Neural crest cell (in vitro differentiated cells): ENCODE measurements at places on chromosomes 13 and 19.

- DNase-seq, result no peak
Observed at GRCh38 chr13:100890645-100891044, 216.1 kb upstream of the TMTC4 start.

DNA sequence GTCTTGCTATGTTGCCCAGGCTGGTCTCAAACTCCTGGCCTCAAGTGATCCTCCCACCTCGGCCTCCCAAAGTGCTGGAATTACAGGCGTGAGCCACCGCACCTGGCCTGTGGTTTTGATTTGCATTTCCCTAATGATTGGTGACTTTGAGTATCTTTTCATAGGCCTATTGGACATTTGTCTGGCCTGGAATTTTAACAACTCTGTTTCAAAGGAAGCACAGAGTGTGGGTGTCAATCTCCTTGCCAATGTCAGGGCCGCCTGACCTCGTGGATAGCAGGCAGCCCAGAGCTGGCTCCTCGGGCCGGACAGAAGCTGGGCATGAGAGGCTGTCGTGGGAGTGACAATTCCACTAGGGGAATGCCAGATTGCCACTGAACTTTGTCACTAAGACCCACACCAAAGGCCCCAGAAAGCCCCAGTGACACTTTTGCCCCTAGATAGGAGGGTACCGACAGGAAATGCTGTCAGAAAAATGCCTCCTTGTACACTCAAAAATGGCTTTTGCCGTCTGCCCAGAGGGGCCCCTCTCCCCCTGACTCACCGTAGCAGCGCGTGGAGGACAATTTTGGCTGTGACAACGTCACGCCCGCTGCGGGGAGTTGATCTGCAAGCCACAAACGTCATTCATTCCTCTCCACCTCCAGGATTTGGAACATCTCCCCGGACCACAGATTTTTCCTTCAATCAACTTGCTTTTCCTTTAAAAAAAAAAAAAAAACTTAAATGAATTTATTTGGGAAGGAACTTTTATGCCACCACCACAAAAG lies 11.7 kb upstream of the ADGRE5 start:
- DNase-seq, result no peak

DNA sequence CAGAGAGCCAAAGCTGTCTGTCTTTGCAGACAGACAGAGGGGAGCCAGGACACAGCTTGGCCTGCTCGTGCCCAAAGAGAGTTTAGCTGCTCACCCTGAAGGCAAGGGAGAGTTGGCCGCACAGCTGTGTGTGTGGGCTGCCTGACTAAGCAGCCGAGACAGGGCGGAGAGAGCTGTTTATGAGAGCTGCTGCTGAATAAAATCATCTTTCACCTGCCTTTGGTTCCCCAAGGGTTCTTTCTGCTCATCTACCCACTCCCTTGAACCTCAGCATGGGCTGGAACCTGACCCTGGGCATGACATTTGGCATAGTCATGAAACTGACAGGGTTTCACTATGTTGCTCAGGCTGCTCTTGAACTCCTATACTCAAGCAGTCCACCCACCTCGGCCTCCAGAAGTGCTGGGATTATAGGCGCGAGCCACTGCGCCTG lies 98.2 kb downstream of the RBM26 start:
- DNase-seq, result no peak

GRCh38 chr13:111011899-111012298 lies 97.0 kb upstream of the ANKRD10 start:
- DNase-seq, result no peak

DNA sequence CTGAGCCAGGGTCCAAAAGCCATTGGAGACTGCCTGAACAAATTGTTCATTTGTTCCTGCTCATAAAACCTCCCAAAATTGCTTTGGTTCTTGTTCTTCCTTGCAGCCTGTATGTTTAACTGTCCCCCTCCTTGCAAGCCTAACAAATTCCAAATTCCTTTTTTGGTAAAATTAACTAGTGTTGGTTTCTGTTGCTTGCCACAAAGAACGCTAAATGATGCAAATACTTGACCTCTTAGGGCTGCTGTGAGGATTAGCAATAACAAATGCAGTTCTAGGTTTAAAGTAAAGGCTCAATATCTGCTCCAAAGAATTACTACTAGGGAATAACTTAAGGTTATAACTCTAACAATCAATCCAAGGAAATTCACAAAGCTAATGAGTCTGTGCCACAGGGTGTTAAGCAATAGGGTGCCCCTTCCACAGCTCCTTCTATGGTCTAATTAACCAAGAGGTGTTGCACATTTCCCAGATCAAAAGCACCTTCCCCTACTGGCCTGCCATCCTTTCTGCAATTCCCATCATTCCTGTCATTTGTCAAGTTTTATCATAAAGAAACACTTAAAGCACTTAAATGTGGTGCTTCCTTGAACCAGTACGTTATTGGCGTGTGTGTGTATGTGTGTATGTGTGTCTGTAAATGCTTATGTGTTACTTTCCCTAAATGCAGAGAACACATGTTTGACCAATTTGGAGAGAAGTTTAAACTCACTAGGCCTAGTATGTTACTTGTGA lies 110.2 kb downstream of the RAP2A start:
- no peak for DNase-seq

- DNase-seq, result peak; percentile 98
Observed at GRCh38 chr19:53867225-53868090, at the start of gene MYADM. TSS of gene MYADM (plus strand) at chr19:53867883. CDS start at chr19:53873530, 5,647 bp downstream.

DNA sequence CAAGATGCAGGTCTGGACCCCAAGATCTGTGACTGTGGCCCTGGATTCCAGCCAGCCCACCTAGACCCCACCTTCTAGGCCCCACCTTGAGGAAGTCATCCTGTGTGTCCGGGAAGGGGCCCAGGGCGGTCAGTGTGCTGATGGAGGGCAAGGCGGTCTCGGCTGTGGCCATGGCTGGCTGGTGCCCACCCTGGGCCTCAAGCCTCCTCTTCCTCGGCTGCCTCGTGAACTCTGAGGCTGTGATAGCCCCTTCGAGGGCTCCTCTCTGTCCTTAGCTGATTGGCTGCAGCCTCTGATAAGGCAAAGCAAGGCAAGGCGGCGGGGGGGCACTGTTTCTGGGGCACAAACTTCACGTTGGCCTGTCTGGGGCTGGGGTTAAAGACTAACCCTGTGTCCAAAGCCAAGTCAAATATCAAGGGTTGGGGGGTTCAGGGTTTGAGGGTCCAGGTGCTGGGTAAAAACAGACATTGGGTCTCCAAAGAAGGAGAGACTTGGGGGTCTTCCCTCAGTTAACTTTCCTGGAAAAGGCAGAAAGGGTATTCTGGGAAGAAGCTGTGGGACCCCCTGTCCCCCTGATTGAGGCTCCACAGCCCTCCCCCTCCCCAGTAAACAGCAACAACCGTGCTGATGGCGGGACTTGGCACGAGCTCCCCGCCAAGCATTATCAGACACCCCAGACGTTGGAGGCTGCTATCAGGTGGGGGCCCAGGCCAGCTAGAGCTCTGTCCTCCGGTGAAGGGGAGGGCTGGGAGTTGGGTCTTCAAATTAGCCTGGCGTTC lies at the start of gene KLF1:
KLF1 (minus strand) TSS at position 233 of the 779 bp plus-strand sequence; CDS start at position 172, 61 bp downstream.
- DNase-seq, result no peak

- no peak for DNase-seq
Observed at GRCh38 chr13:38657191-38657590, 29.7 kb upstream of the FREM2 start.

DNA sequence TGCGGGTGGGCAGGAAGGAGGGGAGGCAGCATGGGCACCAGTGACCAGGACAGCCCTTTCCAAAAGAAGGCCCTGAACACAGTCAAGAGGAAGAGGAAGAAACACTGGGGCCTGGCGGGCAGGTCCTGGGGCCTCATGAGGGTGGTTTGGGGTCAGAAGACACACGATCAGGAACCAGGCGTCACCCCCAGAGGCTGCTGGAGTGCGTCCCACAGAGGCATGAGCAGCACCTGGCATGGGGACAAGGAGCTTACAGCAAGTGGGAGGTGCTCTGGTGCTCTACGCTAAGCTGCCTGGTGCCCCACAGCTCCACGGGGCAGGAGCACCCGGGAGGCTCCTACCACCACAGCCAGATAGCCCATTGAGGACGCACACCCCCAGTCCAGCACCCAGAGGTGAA lies 20.0 kb downstream of the ELL start:
- no peak for DNase-seq

GRCh38 chr13:102145750-102146149 lies 256.1 kb downstream of the FGF14 start:
- DNase-seq, result no peak

GRCh38 chr13:113405481-113406300 lies 41.8 kb upstream of the GRTP1 start:
- DNase-seq, result no peak

DNA sequence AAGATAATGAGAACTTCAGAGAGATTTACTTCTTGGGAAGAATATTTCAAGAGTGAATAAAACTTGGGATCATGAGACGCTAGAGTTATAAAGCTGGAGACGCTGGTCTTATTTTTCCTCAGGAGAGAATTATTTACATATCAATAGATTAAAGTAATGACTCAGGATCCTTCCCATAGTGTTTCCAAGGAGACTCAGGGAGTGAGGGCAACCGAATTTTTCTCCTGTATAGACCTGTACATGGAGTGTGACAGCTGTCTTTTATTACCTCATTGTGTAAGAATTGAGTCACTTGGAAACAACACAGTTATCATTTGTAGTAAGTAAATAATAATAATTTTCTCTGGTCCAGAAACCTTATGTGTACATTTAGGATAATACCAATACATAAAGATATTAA lies 1905.5 kb downstream of the OLFM4 start:
- no peak for DNase-seq

DNA sequence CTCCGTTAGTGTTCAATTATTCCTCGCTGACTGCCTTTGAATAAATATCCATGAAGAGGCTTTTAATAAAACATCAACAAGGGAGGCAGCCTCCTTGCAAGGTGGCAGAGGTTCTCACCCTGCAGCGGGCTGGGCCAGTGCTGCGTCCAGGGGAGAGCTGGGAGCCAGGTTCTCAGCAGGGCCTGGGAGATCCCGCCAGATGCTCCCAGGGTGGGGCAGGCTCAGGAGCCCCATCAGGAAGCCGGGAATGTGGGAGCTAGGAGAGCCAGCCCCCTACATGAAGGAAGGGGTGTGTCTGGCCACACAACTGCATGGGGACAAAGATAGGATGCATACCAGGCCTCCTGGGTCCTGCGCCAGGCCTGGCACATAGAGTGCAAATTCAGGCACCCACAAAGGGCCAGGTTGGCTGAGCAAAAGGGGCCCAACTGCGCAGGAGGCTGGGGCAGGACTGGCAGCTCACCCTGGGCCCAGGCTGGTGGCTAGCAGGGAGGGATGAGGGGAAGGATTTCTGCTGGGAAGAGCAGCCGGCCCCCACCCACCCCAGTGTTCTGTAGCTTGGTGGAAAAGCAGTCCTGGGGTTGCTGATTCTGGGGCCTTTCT lies 22.8 kb downstream of the VSTM2B start:
- DNase-seq, result no peak

DNA sequence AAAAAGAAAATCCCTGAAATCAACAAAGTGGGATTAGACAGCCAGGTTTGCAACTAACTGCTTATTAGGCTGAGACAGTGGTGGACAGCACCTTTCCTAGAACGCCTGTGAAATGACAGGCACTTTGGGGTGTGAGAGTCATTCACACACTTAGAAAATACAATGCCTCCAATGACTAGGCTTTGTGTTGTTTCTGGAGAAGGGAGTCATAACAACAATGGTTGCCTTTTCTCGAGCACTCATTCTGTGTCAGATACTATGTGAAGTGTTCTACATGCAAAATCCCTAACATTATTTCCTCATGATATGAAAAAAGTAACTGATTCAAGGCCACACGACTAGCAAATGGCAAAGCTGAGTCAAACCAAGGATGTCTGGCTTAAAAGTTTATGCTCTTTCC lies 41.2 kb downstream of the SACS start:
- no peak for DNase-seq

DNA sequence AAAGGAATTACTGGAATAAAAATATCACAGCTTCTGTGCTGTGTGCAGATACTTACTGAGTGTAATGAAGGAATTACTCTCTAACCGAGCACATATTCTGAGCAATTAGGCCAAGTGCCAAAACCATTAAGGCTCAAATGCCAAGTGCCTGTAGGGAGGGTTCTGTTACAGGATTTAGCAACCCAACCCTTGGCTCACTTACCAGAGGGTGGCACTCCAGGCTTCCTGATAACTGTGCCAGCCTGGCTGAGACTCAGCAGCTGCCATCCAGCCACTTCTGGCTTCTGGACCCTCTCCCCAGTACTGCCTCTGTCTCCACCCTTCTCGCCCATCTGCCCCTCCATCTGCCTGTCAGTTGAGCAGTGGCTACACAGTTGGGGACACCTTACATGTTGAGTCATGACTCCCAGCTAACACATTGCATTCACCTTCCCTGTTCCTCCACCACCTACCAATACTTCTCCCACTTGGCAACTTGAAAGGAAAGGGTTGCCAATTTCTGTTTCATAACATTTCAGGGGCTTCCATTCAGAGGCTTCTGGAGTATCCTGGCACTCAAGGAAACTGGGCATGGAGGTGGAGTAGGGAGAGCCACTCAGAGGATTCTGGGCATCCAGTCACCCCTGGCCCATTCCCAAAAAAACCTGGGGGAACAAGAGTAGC lies 110.5 kb downstream of the COG6 start:
- no peak for DNase-seq

- no peak for DNase-seq
Observed at GRCh38 chr19:6292006-6292405, 12.2 kb upstream of the MLLT1 start.

DNA sequence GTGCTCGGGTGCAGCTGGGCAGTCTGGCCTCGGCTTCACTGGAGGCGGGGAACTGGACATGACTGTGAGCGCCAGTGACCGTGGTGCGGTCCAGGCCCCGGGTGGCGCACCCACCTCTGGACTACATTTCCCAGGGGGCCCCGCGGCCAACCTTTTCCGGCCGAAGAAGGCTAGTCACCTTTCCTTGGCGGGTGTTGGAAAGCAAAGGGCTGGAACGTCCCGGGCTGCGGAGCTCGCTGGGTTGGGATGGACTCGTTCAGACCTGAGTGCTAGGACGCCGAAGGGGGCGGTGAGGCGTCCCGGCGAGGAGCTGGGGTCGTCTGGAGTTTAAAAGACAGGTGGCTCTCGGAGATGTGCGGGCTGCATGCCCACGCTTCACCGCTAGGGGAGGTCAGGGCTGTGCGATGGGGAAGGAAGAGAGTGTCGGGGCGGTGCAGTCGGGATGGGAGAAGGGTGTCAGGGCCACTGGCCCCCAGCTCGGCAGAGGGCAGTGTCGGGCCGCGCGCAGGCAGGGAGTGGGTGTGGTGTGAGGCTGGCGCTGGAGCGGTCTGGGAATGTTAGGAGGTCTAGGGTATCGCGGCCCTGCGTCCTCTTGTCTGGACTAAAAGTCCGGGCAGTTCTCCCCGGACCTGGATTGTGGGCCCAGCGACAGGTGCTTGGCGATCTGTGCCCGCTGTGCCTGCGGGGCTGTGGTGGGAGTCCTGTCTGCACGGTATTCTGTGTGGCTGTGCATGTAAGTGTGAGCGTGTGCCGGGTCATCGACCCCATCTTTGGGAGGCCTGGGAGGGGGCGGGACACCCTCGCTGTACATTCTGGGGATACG lies 57.1 kb downstream of the ZNF568 start:
- no peak for DNase-seq

DNA sequence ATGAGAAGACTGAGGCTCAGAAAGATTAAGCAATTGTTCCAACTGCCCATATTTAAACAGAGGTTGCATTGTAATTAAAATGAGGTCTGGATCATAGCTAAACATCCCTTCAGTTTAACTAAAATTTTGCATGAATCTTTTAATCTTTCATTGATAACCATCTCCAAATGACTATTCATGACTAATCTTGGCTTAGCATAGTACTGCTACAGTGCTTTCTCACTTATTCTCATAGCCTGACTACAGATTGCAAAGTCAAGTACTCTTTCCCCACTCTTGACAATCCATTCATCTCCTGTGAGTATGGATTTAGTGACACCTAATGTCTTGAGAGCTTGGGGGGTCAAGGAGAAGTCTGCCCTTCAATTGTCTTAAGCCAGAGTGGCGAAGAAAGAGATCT lies 258.4 kb downstream of the RFC3 start:
- no peak for DNase-seq

GRCh38 chr19:1648459-1648849 lies 4.0 kb downstream of the TCF3 start:
- no peak for DNase-seq
